Prostate gland (tissue), 2 donors: ENCODE measurements at places on chromosomes 1 and 21.

- DNase-seq, result no peak
These were observed 771.1 kb upstream of the ADGRL4 start for GRCh38 chr1:79777481-79778219.

- no peak for DNase-seq
These were observed 25.8 kb upstream of the BCAS2 start for GRCh38 chr1:114607223-114607622.

GRCh38 chr1:167012570-167012969 is 23.5 kb downstream of the MAEL start:
- no peak for DNase-seq

GRCh38 chr1:22428672-22429071 is 23.0 kb upstream of the ZBTB40 start:
- no peak for DNase-seq

- no peak for DNase-seq
These were observed 36.2 kb upstream of the CSF1 start for GRCh38 chr1:109874445-109874844.

DNA sequence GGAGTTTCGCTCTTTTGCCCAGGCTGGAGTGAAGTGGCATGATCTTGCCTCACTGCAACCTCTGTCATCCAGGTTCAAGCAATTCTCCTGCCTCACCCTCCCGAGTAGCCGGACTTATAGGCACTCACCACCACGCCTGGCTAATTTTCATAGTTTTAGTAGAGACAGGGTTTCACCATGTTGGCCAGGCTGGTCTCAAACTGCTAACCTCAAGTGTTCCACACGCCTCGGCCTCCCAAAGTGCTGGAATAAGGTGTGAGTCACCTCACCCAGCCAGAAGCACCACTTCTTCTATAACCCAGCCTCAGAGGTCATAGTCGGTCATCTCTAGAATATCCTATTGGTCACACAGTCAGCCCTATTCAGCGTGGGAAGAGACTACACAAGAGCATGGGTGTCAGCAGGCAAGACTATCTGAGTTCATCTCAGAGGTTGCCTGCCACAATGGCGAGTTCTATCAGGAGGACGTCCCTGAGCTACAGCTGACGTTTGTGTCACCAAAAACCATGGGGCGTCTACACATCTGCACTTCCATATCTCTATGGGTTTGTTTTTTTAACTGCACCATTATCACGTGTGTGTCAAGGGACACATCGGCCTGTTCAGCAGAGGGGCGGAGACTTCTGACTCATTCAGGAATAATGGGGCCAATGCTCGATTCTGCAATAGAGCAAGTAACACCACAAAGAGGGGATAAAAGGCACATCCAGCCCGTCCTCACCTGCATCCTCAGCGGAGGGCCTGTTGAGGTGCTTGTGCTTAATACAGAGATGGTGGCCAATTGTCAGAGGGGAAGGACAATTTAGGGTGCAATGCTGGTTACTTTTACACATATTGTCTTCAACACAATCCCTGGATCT is 256.3 kb upstream of the IRF2BP2 start:
- DNase-seq, result no peak

DNA sequence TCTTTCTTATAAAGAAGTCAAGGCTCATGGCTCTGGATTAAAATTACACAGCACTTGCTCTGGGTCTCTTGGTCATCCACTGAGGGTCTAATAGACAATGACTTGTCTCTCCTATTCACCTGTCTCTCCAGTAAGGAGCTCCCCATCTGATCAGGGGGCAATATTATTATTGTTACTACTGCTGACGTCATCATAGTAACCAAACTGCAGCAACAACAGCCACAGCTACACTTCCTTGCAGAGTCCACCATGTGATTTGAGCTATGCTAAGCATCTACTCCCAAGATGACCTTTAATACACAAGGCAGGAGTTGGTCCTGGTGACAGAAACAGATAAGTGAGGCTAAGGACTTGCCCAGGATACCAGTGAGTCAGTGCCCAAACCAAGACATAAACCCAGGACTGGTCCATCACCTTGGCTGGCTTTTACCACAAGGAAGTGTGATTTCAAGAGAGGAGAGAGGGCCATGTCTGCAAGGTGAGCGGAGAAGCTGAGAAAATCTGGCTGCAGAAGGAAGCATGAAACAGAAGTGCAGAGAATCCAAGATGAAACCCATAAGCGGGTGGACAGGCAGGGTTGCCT is 602.5 kb downstream of the PTPRU start:
- no peak for DNase-seq

- DNase-seq, result no peak
These were observed 478.5 kb downstream of the ADGRL2 start for GRCh38 chr1:82279241-82279640.

DNA sequence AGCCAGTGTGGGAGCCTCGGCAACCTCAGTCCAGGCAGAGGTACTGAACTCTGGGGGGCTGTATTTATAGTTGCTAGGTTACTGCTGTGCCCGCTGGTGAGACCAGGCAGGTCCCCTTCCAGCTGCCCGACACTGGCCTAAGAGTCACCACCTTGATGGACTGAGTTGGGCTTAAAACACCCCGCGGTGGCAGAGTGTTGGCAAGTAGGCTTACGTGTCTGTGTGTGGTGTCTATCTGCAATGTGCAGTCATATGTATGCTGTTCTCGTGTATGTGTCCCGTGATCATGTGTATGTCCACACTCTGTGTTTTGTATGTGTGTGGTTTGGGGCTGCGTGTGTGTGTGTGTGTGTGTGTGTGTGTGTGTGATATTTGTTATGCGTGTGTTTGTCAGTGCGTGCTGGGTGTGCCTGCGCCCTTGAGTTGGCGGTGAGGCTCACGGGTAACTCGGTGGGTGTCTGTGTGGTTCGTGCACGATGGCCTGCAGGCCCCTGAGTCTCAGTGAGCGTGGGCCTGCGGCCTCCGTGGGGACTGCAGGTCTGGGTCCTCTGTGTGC is 65.5 kb downstream of the MEF2D start:
- no peak for DNase-seq

DNA sequence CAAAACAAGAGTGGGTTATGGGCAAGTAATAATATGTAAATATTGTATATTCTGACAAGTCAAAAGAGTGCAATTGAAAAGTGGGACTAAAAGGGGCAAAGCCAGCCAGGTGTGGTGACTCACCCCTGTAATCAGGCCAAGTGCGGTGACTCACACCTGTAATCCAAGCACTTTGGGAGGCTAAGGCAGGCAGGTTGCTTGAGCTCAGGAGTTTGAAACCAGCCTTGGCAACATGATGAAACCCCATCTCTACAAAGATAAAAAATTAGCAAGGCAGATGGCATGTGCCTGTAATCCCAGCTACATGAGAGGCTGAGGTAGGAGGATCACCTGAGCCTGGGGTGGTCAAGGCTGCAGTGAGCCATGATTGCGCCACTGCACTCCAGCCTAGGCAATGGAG is 304.0 kb downstream of the HHIPL2 start:
- DNase-seq, result no peak

- DNase-seq, result no peak
These were observed 24.3 kb upstream of the SLC35D1 start for GRCh38 chr1:67078291-67078690.

DNA sequence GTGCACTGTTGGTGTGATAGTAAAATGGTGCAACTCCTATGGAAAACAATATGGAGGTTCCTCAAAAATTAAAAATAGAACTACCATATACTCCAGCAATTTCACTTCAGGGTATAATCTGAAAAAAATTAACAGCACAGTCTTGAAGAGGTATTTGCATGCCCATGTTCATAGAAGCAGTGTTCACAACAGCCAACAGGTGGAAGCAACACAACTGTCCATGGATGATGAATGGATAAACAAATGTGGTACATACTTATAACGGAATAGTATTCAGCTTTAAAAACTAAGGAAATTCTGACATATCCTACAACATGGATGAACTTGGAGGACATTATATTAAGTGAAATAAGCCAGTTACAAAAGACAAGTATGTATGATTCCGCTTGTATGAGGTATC is 8.2 kb downstream of the TTLL7 start:
- DNase-seq, result no peak

GRCh38 chr1:67683316-67683715 is 1.7 kb upstream of the GADD45A start:
- DNase-seq, result no peak

DNA sequence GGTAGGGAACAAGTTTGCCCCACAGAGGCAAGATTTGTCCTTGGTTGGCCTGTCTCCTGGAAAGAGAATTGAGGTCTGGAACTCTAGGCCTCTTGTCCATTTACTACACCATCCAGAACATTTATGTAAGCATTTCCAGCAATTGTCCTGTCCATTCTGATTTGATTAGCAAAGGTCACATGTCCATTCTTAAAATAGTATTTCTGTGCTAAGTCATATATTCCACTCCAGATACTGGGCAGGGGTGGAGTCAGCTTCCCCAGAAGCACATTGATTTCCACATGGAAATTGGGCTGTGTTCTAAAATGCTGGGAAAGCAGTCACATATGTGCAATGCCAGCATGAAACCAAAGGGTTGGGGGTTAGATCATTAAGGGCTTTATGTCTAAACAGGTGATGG is 21.5 kb upstream of the FMN2 start:
- no peak for DNase-seq

DNA sequence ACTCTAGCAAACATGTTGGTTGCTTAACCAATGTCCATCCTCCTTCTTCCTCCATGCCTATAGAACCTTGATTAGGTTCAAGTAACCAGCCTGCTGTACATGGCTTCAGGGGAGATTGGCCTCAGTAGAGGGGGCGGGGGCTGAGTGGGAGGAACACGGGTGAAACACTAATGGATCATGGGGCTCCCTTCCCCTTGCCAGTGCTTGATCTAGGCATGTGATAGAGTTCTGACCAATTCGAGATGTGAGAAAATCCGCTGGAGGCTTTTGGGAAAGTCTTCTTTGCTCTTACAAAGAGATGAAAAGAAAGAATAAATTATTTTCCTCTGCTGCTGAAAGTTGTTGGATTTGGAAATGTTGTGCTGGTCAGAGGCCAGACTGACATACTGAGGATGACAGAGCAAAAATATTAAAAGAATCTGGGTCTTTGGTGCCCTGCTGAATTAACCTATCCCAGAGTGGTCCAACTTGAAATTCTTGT is 5.2 kb upstream of the OTUD7B start:
- DNase-seq, result no peak

DNA sequence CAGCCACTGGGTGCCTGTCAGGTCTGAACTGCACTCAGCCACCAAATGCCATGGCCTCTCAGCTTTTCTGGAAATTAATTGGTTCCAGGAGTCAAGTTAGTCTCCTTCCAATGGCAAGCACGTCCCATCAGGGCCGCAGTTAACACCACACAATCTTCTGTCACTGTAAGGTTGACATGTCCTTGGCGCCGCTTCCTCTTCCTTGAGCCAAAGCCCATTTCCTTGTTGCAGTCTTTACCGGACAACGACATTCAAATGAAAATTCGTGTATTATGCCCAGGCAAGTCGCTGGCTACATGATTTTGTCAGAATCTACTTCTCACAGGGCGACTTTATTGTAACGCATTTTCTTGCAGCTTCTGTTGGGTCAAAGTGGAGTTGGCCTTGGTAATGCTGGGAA is 430.6 kb upstream of the KAZN start:
- DNase-seq, result peak; percentile 50

DNA sequence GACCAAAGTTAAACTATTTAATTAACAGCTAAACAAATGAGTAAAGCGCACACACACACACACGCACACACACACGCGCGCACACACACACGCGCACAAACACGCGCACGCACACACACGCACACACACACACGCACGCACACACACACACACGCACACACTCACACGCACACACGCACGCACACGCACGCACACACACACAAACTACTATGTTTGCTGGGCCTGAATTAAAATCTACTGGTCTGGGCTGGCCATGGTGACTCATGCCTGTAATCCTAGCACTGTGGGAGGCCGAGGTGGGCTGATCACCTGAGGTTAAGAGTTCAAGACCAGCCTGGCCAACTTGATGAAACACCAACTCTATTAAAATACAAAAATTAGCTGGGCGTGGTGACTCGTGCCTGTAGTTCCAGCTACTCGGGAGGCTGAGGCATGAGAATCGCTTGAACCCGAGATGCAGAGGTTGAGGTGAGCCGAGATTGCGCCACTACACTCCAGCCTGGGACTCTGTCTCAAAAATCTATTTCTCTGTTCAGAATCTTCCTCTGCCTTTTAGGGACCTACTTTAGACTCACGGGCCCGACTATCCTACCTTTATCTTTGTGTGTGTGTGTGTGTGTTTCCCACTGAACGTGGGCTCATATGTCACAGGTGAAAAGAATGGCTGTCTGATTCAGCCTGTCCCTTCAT is 37.5 kb upstream of the DNAJC11 start:
- no peak for DNase-seq

GRCh38 chr1:27145934-27146354 is 9.0 kb downstream of the SLC9A1 start:
- DNase-seq, result no peak

GRCh38 chr1:58257003-58257402 is 289.5 kb downstream of the OMA1 start:
- no peak for DNase-seq

DNA sequence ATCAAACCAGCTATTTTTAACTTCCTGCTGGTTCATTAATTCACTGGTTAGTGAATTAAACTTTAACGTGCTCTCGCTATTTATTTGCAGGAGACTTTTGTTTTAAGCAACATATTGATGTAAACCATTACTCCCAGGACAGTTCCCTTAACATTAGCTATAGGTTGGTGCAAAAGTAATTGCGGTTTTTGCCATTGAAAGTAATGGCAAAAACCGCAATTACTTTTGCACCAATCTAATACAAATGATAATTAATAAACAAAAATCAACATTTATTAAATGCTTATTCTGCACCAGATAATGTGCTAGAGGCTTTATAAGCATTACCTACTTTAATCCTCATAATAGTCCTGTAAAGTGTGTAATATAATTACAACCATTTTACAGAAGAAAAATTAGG is 176.5 kb downstream of the NPHP4 start:
- DNase-seq, result no peak

DNA sequence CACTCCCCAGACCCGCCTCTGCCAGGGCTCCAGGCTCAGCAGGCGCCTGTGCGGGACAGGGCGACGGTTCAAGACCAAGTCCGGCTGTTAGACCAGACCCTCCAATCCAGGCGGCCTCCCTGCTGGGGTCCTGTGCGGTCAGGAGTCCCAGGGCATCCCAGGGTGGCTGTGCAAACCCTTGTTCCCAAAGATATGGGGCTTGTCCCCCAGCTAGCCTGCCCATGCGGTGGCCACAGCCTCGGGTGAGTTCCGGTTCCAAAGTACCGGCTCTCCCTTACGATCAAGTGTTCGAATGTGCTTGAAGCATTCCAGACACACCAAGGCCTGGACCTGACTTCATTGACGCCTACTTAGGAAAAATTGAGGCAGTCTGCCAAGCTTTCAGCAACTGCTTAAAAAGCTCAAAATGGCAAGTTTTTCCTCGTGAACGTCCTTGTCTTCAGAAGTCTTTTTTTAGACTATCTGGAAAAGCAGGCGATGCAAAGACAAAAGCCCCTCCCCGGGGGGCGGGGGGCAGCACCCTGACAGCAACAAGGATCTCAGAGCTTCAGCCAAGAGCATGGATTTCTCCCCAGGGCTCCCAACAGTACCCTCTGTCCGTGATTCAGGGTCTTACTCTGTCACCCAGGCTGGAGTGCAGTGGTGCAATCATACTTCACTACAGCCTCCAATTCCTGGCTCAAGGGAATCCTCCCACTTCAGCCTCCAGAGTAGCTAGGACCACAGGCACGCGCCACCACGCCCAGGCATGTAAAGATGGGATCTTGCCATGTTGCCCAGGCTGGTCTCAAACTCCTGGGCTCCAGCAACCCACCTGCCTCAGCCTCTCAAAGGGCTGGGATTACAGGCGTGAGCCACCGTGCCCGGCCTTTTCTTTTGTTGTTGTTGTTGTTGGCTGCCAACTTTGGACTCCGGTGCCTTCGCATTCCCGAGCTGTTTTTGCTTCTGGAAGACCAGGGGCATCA is 2.3 kb downstream of the FAAP20 start:
- no peak for DNase-seq
